ENCODE measurements at places on chromosomes 4 and X.
A peak's percentile ranks its signal among the peaks of the same experiment; 100 is the strongest.

DNA sequence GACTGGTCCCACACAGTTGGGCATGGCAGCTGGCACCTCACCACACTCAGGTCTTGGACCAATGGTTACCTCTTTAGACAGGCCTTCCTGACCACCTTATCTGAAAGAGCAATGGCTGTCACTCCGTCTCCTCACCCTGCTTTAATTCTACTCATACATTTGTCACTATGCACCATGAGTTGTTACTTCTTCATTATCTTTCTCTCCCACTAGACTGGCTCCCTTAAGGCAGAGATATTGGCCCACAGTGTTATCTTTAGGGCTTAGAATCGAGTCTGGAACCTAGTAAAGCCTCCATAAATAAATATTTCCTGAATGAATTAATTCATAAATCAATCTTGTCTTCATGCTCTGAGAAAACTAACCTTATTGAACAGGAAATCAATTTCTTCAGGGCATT lies 46.6 kb downstream of the DCHS2 start:
- no peak for DNase-seq

DNA sequence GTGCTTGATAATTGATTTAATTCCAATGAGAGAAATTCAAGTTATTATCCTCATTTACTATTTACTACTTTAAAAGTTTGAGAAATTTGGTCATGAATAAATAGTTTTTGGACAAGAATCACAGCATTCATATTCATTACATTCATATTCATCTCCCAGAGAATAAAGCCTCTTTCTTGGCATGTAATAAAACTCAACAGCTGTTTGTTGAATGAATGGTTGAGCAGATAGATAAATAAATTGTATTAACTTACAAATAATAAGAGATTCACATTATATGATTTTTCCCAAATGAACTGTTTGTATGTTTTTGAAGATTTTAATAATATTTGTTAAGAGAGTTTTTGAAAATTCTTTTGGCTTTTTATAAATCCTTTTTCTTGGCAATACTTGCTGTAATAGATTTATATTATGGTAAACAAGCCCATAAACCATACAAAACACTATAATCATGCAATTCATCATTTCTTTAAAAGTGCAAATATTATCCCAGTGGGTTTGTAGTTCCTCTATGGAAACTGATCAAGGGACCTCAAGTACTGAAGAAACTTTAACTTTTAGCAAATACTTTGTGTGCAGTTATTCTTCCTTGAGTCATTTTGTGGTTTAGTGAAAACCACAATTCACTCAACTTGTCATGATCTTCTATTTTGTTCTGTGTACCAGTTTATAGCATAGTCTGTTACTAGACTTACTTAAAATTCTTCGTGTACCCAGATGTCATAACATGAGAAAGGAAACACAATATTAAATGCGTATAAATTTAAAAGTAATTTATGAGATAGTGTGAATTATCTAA lies 371.8 kb downstream of the ADGRL3 start:
- no peak for DNase-seq

GRCh38 chr4:163562496-163562895 lies 68.0 kb downstream of the TMA16 start:
- DNase-seq: no peak

GRCh38 chrX:22533898-22534297 lies 261.2 kb downstream of the CBLL2 start:
- no peak for DNase-seq

- DNase-seq: no peak
These were observed 528 bp upstream of the SLC25A4 start for GRCh38 chr4:185142564-185142911.

- peak; percentile 7 for DNase-seq
These were observed 90.6 kb downstream of the MID1IP1 start for GRCh38 chrX:38891641-38892413.

DNA sequence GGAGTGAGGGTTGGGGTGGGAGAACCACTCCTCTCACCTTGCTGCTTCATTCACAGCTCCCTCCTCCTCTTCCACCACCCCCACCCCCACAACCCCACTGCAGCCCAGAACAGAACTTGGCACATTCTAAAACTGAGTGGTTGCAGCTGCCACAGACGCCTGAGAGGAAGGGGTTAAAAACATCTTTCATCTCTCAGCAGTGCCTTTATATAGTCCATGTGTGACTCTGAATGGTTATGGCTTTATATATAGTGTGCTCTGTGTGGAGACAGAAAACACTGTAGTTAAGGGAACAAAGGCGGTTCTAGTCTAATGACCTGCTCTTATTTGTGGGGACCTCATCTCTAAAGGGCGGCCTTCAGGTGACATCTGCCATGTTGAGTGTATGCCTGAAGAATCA lies 144.8 kb downstream of the BCOR start:
- no peak for DNase-seq

GRCh38 chr4:138891631-138892031 lies 124.0 kb upstream of the NOCT start:
- DNase-seq: no peak

DNA sequence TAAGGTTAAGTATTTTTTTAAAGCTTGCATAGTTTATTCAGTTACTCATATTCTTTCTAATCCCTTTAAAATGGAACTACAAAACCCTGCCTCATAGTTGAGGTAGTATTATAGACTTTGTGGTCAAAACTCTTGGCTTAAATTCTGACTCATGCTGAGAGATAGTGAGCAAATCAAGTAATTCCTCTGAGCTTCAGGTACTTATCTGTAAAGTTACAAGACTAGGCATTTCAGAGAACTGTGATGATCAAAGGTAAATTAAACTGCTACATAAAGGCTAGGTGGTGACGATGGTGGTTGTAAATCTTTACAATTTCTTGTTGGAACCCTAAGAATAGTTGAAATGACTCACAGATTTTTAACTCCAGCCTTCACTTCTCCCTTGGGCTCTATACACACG lies 3.2 kb upstream of the CLOCK start:
- DNase-seq: no peak

GRCh38 chr4:42464550-42465094 lies 67.3 kb downstream of the SHISA3 start:
- DNase-seq: no peak

DNA sequence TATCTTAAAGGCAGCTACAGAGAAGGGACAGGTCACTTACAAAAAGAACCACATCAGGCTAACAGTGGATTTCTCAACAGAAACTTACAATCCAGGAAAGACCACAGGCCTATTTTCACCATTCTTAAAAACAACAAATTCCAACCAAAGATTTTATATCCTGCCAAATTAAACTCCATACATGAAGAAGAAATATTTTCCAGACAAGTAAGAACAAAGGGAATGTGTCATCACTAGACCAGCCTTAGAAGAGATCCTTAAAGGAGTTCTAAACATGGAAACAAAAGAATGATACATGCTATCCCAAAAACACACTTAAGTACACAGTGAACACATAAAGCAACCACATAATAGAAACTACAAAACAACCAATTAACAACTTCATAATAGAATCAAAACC lies 105.6 kb downstream of the ANXA10 start:
- no peak for DNase-seq

- DNase-seq: peak; percentile 77
These were observed 553 bp downstream of the SEPTIN6 start for GRCh38 chrX:119692191-119693039.

DNA sequence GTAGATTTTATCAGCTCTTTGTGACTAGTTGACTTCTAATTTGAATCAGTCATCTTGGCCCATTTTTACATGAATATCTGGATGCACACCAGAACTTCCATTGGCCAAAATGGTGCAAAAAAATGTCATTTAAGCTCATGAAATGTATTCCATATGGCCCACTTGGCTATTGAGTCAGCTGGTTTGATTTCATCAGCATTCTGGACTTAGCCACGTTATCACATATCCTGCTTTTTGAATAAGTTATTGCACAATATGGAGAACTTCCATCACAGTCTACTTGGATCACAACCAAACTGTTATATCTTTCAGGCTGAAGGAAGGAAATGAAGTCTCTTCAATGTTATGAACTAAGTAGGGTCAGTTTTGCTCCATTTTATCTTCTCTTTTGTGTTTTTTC lies 640.6 kb downstream of the PCDH7 start:
- no peak for DNase-seq

GRCh38 chr4:107258359-107258758 lies 222.2 kb upstream of the DKK2 start:
- DNase-seq: no peak

DNA sequence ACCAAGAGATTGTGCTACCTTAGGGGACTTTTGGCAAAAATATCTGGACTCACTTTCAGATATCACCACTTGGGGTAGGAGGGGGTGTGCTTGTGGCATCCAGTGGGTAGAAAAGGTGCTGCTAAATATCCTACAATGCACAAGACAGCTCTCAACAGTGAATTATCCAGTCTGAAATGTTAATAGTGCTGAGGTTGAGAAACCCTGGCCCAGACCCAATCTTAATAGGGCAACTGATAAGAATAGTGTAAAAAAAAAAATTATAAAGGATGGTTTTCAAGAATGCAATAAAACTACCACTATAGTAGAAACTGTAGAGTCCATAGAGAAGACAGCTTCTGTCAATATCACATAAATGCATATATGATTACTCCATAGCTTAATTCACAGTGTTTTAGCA lies 185.5 kb downstream of the ZNF330 start:
- DNase-seq: no peak

DNA sequence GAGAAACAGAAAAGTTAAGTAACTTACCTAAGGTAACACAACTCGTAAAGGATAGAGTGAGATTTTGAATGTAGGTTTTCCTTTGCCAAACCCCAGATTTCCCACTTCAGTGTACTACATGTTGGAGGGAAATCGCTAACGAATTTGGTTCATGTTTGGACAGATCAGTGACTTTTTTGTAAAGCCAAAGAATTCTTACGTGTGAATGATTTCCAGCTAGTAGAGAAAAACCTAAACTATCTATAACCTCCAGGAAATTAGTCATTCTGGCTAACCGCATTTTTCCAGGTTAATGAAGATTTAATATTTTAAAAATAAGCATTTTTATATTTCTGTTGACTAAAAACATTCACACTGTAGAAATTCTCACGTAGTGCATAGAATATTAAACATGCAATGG lies 7.2 kb downstream of the TENM3 start:
- DNase-seq: no peak

- no peak for DNase-seq
These were observed 40.6 kb upstream of the ADGRG2 start for GRCh38 chrX:19162851-19163250.

GRCh38 chr4:17636341-17636695 lies 21.9 kb downstream of the MED28 start:
- DNase-seq: no peak

DNA sequence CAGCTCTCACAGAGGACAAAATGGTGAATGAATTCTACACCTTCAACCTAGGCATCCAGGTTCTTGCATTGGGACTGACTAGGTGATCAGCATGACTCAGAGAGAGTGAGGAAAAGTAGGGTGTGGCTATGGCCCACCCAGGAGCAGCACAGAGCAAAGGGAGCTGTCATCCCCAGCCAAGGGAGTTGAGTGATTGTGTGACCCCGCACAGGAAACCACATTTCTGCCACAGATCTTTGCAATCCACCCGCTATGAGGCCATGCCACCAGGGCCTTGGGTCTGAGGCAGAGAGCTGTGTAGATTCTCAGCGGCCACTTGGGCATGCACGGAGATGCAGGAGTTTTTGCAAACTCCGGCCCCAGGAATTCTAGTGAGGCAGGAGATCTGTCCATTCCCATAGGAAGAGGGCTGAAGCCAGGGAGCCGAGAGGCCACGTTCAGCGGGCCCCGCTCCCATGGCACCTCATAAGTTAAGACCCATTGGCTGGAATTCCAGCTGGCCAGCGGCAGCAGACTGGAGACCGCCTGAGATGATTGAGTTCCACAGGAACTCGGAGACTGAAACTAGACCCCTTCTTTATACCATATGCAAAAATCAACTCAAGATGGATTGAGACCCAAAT lies 75.9 kb downstream of the NAA11 start:
- DNase-seq: no peak

DNA sequence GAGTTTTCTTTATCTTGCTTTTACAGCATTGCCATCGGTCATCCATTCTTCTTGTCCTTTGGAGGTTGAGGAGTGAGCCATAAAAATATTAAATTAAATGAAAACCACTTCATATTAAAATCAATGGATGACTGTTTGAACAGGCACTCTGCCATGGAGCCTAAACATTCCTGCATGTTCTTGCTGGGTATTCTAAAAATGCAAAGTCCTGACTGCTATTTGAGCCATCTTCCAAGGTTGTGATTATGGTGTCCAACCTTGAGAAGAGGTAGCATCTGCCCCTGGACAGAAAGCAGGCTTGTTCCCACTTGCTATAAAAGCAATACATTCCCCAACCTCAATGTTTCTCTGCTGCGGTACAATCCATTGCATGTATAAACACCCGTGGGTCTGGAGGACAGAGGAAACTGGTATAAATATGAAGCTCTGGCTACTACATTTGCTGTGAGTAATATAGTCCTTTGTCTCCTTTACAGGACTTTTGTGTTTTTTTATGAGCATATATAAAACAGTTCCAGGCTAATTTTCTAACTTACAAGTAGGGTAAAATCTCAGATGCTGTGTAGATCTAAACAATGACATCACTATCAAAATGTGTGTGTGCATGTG lies 70.9 kb upstream of the FAT4 start:
- no peak for DNase-seq

GRCh38 chrX:81336455-81337152 lies 134.7 kb downstream of the SH3BGRL start:
- no peak for DNase-seq

DNA sequence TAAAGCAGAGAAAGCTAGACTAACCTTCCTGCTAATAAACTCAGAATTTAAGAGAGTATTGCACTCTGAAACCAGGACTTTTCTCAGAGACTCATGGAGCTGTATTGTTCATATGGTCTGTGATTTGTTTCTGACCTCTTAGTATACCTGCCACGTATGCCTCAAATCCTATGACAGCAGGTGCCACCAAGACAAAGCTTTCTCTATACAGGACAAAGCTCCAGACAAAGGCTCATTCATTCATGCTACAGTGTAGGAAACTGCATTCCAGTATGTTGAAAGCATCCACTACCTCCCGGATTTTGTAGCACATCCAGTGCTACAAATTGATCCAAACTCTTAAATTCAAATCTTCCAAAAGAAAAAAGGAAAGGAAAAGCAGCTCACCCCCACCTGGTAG lies 178.3 kb downstream of the CHIC2 start:
- DNase-seq: no peak

DNA sequence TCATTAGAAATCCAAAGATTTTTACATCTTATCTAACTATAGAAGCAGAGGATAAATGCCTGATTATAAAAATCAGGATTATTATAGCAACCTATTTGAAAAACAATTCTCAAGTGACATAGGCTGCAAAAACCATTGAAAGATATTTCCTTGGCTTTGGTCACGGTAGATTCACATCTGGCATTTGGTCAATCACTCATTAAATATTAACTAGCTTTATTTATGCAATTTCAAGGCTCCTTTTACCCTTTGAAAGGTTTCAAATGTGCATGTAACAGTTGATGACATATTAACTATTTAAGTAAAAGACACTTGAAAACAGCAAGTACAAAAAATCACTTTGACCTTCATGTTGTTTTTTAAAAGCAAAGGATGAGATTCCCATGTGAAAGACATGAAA lies 98.1 kb downstream of the MMRN1 start:
- no peak for DNase-seq

DNA sequence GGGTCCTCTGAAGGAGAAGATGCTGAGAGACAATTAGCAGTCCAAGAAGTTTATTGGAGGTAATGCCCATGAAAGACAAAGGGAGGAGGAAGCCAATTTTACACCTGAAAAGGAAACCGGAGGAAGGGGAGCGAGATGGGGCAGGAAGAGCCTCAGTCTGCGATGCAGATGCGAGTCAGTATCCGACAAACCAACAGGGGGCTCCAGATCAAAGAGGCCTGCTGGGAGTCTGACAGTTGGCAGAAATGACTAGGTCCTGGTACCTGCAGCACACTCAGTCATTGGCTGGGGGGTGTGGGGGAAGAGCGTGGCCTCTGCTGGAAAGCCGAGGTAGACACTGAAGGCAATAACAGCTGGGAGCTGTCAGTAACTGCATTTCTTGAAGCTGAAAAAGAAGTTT lies 231.1 kb upstream of the CENPE start:
- DNase-seq: no peak

All from CD4-positive, alpha-beta T cell treated with Interleukin-6 for 4 hours (primary cell).